Aorta (tissue), 5 donors: ENCODE measurements at places on chromosomes 2 and 18. TPM values are rescaled to one million over a fixed set of nuclear protein-coding genes. Genes with fewer than 3 reads are reported as not detected.

DNA sequence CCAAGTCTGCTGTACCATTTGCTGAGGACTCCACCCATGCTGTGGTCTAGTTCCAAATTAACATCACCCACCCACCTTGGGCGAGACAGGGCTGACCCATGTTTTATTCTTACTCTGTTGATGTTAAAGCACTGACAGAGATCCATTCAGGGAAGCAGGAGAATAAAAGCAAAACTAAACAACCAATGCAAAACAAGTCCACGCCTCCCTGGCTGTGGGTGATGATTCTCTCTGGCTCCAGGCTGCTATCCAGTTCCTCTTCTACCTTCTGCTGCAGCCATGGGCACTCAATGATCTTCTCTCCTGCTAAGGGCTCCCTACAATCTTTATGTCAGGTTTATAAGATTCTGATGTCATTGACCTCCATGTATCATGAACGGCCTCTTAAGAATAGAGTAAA, 786.6 kb upstream of the ID2 start:
- no peak for DNase-seq

- no peak for DNase-seq
Observed at GRCh38 chr2:157540102-157540501, 88.6 kb downstream of the ACVR1C start.

Gene FN1
- 6,899 TPM for total RNA-seq

Gene TUBA3E
- total RNA-seq: not detected

DNA sequence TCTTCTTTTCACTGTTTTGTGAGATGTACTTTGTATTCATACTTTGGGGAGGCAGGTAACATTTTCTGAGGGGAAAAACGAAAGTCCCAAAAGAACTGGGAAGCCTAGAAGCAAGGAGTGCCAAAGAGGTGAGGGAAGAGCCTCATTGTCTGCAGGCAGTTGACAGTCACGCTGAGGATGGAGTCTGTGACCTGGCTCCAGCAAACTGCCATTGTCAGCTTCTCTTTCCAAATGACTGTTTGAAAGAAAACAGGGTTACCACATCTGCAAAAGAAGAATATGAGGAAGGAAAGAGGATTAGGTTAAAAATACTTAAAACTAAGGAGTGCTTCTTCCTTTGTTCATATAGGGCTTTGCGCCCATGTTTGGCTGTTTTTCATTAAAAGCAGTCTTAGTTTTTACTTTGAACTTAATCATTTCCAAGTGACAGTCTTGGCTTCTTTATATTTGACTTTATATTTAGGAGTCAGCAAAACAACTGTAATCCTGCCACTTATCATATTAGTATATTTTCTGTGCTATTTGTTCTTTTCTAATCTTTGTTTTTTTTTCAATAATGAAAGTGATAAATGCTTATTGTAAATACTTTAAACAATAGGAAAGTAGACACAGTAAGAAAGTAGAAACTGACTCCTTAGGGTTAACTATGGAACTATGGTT, 35.0 kb downstream of the CERS6 start:
- no peak for DNase-seq

DNA sequence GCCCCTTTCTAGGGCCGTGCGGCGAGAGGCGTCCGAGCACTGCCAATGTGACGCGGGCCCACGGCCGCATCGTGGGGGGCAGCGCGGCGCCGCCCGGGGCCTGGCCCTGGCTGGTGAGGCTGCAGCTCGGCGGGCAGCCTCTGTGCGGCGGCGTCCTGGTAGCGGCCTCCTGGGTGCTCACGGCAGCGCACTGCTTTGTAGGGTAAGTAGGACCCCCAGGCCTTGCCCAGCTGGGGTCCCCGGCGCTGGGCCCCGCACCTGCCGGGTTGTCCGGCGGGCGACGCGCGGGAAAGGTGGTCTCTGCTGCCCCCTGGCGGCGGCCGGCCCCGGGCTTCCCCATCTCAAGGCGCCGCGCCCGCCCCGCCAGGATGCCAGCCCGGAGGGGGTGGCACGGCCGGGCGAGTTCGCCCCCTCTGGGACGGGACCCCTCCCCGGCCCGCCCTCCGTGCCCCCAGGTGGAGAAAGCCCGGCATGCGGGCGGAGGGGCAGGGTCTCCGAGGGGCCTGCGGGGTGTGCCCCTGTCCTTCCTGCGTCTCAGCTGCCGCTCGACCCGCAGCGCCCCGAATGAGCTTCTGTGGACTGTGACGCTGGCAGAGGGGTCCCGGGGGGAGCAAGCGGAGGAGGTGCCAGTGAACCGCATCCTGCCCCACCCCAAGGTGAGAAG, 1.9 kb downstream of the PRSS56 start:
- DNase-seq: peak; percentile 91

GRCh38 chr2:219406861-219407230, 11.3 kb upstream of the DES start:
- DNase-seq: peak; percentile 91

Gene ASB18
- total RNA-seq: not detected

Gene CCDC195
- total RNA-seq: not detected

DNA sequence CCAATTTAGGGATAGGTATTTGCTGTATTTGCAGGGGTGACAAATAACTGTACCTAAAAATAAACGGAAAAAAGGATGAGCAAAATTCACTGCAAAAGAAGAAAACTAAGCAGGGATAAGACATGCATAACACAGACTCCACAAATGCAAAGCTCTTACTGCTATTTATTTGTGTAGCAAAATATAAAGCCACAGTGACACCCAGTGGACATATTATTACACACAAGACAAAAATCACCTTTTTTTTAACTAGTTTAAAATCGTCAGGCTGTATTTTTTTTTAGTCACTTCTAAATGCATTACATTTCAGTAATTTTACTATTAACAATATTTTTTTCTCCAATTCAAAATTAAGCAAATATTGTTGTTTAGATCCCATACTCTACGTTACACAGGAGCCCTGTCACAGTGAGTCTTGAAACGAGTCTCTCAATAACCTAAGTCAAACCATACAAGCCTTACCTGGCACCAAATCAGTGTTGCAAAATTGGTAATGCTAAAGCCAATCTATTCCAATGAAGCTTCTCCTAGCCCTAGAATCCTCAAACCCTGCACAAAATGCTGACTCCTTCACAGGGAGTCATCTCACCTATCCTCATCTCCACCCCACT, 23.7 kb downstream of the METTL4 start:
- no peak for DNase-seq

Gene C2orf78
- total RNA-seq: not detected

Gene FECH
- total RNA-seq: 21.9 TPM

- DNase-seq: no peak
Observed at GRCh38 chr18:13134551-13135401, 83.8 kb upstream of the LDLRAD4 start.

- no peak for DNase-seq
Observed at GRCh38 chr2:233256048-233256447, 4.6 kb downstream of the ATG16L1 start.

DNA sequence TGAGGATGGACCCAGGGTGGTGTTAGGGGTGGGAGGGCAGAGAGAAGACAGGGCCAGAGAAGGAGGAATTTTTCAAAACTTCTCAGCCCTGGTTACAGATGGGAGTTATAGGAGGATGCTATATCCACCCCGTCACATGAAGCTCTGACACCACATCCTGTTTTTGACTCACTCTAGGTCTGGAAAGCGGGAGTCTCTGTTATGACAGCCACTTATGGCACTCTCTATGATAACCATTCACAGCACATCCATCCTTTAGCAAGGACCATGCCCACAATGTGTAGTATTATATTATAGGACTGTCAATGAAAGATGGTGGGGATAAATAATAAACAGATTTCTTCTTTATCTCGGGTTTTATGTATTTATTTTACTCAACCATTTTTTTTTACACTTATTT, 461.2 kb downstream of the CDH2 start:
- no peak for DNase-seq

DNA sequence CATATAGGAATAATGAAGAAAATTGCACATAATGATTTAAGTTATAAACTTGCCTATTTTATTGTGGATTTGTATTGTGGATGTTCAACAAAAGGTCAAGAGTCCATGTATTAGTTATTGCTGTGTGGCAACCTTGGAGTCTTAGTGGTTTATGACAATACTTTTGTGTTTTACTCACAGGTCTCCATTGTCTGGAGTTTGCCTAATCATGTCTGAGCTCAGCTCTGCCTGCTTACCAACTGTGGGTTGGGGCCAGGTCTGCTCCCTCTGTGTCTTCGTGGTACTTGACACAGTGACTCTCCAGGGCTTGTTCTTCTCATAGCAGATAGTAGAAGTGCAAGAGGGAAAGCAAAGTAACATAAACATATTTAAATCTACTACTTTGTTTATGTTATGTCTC, 382.5 kb downstream of the CBLN2 start:
- DNase-seq: no peak

DNA sequence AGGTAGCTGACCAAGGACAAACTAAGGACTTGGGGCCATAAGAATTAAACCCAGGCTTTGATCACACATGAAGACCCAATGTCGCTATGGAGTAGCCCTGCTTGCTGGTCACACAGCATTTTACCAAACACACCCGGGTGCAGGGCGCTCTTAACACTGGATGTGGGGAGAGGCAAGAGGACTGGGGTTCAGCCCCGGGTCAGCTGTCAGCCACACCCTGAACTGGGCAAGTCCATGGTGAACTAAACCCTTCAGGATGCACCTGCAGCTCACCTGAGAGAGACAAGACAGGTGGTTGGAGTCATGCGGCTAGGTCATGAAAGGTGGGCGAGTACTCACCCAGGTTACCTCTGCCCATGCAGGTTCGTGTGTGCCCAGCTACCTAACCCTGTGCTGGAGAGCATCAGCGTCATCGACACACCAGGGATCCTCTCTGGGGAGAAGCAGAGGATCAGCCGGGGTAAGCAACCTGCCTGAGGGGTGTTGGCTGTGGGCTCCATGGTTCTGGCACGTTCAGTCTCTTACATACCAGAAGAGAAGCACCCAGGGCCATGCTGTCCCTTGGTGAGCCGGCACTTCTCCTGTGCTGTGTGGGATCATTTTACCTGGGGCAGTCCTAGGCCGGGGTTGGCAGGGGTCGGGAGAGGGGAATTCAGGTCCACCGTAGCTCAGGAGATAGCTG, 15.2 kb downstream of the EHD3 start:
- no peak for DNase-seq

Gene RABL2A
- total RNA-seq: 27.9 TPM

DNA sequence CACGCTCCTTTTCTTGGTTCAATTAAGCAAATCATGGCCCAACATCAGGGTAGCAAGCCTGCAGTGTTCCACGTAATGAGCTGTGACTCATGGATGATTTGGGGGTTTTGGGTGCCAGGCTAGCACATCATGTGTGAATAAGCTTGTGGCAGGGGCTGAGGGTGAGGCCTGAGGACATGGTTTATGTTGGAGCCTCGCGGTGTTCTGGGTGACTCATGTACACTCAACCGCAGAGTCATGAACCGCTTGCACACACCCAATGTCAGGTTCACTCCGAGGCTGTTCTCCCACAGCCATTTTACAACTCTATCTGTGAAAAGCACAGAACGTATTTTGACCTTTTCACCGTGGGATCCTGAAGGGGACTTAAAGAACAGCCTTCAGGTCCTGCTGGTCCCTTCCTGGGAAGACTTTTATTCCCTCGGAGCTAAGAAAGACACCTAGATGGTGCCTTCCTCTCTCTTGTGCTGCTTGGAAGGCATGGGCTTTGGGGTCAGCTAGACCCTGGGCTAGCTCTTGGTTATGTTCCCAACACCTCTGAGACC, 139.9 kb upstream of the ZEB2 start:
- no peak for DNase-seq
